ENCODE measurements at places on chromosomes 11 and 22.

DNA sequence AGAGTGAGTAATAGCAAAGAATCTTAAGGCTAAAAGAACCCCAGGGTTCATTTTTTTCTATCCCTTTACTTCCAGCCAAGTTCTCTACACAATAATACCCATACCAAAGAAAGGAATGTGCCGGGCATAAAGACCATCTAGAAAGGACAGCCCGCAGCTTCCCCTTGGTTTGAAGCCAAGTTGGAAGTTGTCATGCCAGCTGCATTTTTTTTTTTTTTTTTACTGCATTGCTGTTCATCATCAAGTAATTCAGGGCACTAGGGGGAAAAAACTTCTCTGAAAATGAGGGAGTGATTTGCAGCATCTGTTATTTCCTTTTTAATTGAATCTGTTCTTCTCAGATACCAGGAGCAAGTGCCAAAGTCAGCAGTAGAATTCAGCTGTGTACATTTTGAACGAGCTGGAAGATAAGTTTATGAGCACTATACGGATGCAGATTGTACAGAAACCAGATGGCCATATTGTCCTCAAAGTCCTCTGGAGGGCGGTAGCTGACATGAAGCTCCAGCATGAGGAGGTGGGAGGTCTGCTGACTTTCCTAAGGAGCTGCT is 56.4 kb downstream of the UBASH3B start:
- DNase-seq = no peak

GRCh38 chr11:2677127-2677526 is 22.7 kb downstream of the KCNQ1OT1 start:
- no peak for DNase-seq

DNA sequence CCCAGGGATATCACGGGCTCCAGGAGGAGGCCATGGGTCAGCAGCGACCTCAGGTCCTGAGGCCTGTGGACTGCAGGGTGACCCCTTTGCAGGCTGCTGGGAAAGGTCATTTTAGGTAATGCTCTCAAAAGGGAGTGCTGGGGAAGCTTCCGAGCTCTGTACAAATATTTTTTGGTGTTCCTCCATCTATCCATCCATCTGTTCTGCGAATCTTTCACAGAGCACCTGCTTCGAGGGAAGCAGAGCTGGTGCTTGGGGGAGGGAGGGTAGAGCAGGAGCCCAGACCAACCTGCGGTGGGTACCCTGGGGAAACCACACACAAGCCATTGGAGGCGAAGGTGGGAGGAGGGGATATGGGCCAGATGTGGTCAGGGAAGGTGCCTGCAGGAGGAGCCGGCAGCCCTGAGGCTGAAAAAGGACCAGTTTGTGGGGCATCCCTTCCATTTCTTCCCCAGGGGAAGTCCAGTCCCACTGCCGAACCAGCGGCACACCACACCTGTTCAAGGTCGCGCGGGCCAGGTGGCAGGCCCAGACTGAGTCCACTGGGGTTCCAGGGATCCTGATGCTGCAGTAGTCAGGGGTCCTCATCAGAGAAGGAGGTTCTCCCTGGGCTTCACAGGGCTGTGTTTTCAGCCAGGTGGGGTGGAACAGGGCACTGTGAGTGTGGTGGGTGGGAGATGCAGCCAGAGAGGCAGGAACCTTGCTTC is 13.1 kb downstream of the GNAZ start:
- DNase-seq = no peak

GRCh38 chr22:46108564-46109473 is 41.5 kb upstream of the PPARA start:
- DNase-seq = no peak

GRCh38 chr11:117523680-117524079 is 196.0 kb downstream of the CEP164 start:
- no peak for DNase-seq

- no peak for DNase-seq
Observed at GRCh38 chr11:113554526-113554925, 79.3 kb upstream of the DRD2 start.

GRCh38 chr11:28296426-28296825 is 188.2 kb downstream of the METTL15 start:
- no peak for DNase-seq

DNA sequence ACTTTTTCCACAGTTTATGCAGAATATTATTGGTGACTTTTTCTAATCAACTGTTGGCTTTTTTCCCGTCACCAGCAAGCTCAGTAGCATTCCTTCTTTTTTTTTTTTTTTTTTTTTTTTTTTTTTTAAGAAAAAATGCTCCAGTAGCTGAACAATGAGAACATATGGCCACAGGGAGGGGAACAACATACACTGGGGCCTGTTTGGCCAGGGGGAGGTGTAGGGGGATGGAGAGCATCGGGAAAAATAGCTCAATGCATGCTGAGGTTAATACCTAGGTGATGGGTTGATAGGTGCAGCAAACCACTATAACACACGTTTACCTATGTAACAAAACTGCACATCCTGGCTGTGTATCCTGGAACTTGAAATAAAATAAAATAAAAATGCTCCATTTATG is 82.5 kb downstream of the ARHGAP42 start:
- no peak for DNase-seq

DNA sequence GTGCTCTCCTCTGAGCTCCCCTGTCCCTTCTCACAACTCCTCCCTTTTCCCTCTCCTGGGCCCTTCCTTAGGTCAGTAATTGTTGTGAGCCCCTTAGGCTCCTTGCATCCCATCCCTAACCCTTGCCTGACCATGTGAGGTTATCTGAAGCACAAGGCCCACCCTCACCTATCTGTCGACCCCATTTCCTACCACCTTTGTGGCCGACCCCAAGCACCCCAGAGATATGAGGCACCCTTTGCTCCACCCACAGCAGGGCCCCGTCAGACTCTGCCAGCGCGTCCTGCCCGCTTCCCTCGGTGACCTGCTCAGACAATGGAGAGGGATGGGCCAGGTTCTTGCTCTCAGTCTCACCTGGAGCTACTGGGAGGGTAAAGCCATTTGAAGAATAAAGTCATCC is 1.3 kb downstream of the GNG3 start:
- no peak for DNase-seq

DNA sequence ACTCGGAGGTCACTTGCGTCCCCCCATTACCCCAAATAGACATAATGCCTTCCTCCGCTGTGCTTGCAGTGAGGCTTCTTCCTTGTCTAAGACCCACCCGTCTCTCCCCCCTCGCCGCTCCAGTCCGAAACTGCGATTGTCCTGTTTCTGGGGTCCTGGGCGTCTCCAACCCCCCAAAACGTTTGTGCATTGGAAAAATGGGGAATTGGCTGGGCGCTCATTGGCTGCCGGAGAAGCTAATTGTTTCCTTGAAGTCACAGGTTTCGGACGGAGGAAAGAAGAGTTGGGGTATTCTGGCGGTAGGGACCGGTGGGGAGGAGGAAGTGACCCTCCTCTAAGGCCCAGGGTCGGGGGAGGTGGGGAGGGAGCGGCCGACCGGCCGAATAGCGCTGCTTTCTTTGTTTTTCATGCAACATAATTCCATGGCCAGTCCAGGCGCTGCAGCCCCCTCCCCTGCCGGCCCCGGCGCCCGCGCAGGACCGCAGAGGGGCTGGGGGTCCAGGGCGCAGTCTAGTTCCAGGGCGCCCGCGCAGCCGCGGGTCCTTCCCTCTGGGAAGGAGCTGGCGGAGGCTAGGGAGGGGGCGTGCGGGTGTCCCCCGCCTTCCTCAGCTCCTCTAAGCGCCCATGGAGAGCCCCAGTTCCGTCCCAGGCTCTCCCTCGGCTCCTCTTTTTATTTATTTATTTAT is 12.7 kb upstream of the CPT1A start:
- peak; percentile 57 for DNase-seq

GRCh38 chr11:45473341-45473895 is 187.3 kb upstream of the SYT13 start:
- no peak for DNase-seq

DNA sequence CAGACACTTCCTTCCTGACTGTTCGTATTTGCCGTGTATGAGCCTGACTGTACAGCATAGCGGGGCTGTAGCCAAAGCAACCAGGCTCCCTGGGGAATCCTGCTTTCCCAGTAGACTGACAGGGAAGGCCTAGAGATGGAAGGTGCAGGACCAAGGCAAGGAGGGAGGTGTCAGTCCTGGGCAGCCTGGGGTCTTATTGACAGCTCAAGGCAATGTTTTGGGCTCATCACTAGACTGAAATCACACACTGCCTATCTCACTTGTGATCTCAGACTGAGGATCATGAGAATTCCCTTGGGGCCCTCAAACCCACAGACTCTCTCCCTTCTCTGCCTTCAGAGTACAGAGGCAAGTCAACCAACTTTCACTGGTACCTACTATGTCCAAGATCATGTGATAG is 346.8 kb upstream of the NARS2 start:
- no peak for DNase-seq

DNA sequence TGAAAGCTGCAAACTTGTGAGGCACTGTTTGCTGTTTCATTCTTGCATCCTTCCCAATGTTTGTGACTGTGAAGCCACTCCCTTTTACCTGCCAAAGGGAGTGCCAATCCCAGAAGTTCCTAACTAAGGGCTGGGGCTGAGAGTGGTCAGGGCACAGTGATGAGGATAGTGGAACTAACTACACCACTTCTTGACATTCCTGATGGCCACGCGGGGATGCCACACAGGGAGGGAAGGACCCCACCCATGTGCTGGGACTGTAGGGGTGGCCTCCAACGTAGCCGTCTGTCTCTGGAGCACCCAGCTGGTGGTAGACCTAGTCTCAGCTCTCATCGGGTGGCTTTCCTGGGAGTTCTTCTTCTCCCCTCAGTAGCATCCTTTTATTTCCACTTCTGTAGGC is 335.5 kb downstream of the CADM1 start:
- DNase-seq = no peak

- no peak for DNase-seq
Observed at GRCh38 chr11:96105197-96105895, 181.4 kb upstream of the MTMR2 start.

GRCh38 chr11:106400949-106401570 is 323.6 kb downstream of the AASDHPPT start:
- no peak for DNase-seq

- no peak for DNase-seq
Observed at GRCh38 chr11:1553808-1554594, 18.1 kb downstream of the DUSP8 start.

DNA sequence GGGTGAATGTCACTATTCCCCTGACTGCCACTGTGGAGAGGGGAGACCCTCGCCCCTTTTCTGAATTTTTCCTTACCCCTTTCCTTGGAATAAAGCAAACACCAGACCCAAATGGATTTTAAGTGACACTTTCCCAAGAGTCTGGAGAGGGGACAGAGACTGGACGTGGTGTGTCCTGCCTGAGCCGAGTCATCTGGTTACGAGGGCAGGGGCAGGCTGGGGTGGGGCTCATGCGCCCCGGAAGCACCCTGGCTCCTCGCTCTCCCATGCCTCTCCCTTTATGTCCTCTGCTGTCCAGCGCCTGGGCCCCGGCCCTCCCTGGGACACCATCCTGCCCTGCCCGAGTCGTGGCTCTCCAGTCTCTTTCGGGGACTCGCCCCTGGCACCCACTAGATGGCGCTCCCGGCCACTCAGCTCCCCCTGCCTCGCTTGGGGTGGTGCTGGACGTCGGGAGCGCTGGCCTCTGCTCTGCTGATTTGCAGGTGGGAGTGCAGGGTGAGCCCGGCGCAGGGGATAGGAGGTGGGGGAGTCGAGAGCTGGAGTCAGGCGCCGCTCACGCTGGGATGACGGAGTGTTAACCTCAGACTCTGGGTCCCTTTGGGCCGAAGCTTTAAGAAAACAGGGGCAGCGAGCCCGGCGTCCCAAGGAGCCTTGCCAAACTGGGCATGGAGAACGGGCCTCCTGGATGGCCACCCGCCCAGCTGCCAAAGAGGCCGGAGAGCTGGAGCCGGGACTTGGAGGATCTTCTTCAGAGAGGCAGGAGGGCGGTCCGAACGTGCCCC is 89.8 kb downstream of the RPS6KA4 start:
- peak; percentile 78 for DNase-seq

- no peak for DNase-seq
Observed at GRCh38 chr11:59614277-59615119, 1.1 kb downstream of the OSBP start.

GRCh38 chr11:43574949-43575912 is 105.3 kb upstream of the HSD17B12 start:
- peak; percentile 68 for DNase-seq

GRCh38 chr22:28670161-28670560 is 9.5 kb downstream of the TTC28 start:
- no peak for DNase-seq

DNA sequence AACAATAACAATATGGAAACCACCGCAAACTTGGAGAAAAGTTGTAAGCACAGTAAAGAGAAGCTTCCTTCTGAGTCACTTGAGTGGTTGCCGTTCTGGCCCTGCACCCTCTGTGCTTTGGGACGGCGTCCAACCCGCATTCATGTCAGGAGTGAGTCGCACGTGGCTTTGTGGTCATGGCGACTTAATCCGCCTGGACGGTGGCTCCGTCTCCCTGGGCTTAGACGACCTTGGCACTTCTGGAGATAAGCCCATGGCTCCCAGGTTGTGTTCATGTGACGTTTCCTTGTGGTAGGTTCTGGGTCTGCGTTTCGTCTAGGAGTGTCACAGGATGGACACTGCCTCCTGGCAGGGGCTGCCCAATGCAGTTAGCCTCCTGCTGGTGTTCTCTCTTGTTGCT is 40.5 kb downstream of the TPCN2 start:
- no peak for DNase-seq

DNA sequence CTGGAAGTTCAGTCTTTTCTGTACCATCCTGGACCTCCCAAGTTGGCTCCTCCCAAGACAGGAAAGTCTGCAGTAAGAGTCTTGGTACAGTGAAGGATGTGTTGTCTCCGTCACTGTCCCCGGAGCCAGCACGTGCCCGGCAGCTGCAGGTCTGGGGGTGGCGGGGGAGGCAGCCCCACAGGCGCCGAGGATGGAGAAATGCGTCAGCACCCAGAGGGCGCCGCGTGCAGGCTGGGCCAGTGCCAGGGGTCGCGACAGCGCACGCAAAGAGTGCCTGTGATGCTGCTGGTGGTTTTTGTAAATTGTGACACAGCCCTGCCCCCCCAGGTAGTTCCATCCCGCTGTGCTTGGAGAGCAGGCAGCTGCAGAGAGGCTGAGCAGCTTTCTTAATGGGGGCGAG is 1200.5 kb downstream of the BRD1 start:
- no peak for DNase-seq

- no peak for DNase-seq
Observed at GRCh38 chr22:38944653-38945052, 12.8 kb upstream of the APOBEC3A start.

DNA sequence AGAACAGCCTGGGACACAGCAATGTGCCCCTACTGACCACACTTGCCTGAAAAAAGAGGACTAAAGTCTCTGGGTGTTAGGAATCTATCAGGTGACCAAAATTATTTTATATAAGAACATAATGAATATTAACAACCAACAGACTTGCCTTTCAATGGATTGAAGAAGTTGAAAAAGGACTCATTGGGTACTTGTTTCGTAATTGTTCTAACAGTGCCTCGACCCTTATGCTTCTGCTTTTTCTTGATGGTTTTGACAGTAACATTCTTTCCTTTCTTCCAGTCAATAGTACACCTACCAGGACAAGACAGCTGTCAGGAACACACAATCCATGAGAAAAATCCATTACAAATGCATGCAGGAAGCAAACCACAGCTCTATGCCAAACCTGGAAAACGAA is 29.0 kb upstream of the PHLDA2 start:
- DNase-seq = no peak

DNA sequence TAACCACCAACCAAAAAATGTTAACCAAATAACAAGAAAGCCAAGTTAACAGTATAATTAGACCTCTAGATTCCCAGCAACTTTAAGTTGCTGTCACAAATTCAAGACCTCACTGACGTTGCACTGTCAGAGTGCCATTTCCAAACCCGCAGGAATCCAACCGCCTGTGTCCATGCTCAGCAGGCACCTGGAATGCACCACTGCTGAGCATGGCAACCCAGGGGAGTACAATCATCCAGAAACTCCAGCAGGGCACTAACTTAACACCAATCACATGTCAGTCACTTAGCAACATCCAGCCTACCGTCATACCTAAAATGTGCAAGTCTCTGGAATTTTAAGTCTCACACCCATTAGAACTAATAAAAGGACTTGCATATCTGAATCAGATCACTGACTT is 48.8 kb downstream of the SMCO4 start:
- no peak for DNase-seq
